ENCODE measurements at places on chromosomes 6 and 20.

DNA sequence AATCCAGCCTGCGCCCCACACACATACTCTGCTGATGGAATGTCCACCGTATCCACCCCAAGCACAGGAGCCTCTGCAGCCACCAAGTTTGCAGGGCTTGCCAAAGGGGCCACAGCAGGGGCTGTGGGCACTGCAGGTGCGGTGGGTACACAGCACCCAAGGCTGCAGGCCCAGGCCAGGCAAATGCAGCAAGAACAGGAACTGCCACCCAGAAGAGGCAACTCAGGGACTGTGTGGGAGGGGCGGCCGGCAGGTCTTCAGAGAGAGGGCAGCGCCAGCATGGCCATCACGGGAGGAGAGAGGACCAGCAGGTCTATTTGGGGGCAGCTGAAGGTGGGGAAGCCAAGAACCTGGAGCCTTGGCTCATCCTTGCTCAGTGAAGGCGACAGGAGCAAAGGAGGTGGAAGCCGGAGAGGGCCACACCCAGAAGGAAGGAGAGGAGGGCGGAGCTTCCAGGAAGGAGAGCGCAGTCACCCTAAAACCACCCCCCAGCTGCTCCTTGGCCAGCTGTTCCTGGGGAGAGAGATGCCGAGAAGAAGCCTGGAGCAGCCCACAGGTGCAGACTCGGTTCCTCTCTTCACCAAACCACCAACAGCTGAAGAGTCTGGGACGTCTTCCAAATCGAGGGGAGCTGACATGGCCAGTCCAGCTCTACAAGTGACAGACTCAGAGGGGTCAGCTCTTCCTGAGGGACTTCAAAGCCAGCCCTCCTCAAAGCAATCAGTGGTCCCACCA, 265.1 kb upstream of the CDYL start:
- no peak for DNase-seq

GRCh38 chr6:36455486-36456027, 12.8 kb downstream of the KCTD20 start:
- no peak for DNase-seq

GRCh38 chr6:2790588-2791449, 25.6 kb downstream of the WRNIP1 start:
- DNase-seq = no peak

DNA sequence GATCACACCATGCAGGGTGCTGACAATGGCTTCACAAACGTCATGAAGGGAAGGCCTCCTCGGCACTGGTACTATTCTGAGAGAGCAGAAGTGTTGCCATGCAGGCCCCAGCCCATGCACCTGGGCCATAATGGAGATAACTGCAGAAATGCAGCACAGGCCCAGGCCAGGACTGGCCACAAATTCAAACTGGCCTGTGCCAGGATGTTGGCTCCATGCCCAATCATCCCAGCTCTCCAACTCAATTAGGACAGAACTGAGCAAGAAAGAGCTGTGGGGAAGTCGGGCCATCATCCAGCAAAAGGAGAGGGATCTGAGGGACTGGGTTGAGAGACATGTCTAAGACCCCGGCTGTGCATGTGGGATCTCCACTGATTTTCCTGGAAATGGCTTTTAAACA, 48.9 kb upstream of the SYNDIG1 start:
- DNase-seq = no peak

GRCh38 chr6:158799051-158799792, 19.9 kb downstream of the EZR start:
- peak; percentile 53 for DNase-seq

Measured in cerebellar nuclear complex (tissue), 1 donor.